ENCODE measurements at places on chromosomes 2 and 18.

GRCh38 chr2:16493788-16494187 is 171.8 kb downstream of the CYRIA start:
- no peak for DNase-seq

GRCh38 chr2:66509326-66509811 is 74.4 kb downstream of the MEIS1 start:
- DNase-seq, result no peak

DNA sequence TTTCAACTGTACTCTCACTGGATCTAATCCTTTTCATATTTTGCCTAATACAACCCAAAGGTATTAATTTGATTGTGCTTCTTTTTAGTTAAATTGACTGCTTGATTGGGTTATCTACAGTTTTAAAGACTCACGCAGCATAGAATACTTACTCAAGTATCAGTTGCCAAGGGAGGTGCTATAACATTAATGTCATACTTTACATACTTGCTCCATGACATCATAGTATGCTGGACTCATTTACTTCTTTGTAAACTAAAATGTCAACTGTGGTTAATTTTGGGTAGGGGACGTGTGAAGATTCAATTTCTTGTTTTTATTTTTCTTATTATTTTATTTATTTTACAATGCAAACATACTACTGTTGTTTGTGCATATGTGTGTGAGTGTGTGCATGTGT is 716.2 kb upstream of the VRK2 start:
- peak; percentile 50 for DNase-seq

- DNase-seq, result no peak
Observed at GRCh38 chr2:26687328-26687727, 5.2 kb upstream of the KCNK3 start.

DNA sequence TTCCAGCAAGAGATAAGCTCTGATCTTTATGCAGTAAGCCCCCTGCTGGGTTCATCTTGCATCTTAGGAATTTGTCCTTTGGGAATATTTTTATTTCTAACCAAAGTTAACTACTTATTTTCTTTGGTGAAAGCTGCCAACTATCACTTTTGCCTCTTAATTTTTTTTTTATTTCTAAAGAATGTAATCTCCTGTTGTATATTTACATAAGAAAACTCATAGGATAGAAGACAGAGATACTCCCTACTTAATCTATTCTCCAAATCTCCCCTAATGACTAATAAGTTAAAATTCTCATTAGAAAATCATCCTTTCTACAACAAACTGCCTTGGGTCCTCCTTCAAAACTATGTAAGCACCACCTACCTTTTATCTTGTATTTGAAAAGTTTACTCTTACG is 612.2 kb upstream of the SLC39A10 start:
- peak; percentile 17 for DNase-seq

- DNase-seq, result no peak
Observed at GRCh38 chr2:160838691-160839090, 321.5 kb upstream of the TANK start.

DNA sequence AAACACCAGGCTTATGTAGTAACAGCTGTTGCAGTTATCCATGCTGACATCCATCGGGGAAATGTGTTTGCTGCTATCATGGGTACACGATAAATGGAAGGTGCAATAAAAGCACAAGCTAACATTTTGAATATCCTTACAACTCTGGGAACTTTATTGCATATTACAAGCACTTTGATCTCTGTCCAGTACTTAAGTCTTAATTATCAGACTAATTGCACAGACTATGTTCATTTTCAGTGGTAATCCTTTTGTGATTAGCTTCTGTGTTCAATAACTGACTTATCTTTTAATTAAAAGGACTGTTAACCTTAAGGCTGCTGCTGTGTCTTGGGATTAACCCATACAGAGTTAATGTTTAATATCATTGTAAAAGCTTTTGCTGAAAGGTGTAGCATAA is 101.4 kb upstream of the ATP5MC3 start:
- DNase-seq, result no peak

GRCh38 chr2:134216152-134216829 is 37.6 kb upstream of the MGAT5 start:
- no peak for DNase-seq

GRCh38 chr2:96138179-96139145 is at the start of gene ASTL:
TSS of gene ASTL (minus strand) at chr2:96138502. CDS start at chr2:96138436, 66 bp downstream.
- peak; percentile 33 for DNase-seq

- DNase-seq, result no peak
Observed at GRCh38 chr2:79259959-79260358, 100.4 kb upstream of the REG3A start.

Data from fibroblast of skin of back (primary cell).